ENCODE measurements at places on chromosomes 6 and 20.

GRCh38 chr20:15921930-15922329 lies 651.3 kb downstream of the KIF16B start:
- no peak for DNase-seq

DNA sequence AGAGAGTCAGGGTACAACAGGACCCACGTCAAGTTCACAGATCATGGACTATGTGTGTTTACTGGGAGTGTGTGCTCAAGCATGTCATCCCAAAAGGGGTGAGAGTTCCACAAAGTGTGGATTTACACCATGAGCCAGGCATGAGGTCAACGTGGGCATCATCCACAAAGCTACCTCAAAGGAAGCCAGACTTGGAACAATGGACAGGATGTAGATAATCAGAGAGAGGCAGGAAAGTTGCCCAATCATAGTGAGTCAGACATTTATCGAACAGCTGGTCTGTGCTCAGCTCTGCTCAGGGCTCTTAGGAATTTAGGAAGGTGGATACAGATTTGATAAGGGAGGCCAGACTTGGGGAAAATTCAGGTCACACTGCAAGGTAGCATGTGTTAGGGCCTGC lies 317.2 kb upstream of the CDYL start:
- DNase-seq, result peak; percentile 87

- DNase-seq, result peak; percentile 49
Observed at GRCh38 chr6:149026530-149026942, 279.7 kb downstream of the UST start.

GRCh38 chr6:160124605-160125004 lies 3.0 kb downstream of the SLC22A1 start:
- DNase-seq, result no peak

GRCh38 chr6:69784595-69785377 lies 12.0 kb downstream of the LMBRD1 start:
- no peak for DNase-seq

- DNase-seq, result no peak
Observed at GRCh38 chr20:31972471-31973021, 4.6 kb downstream of the XKR7 start.
